NCI-H446 (cell line): ENCODE measurements at places on chromosomes 3 and 15.
A peak's percentile ranks its signal among the peaks of the same experiment; 100 is the strongest.

- DNase-seq: peak; percentile 37
These were observed 291.6 kb upstream of the CFAP20DC start for GRCh38 chr3:59341459-59341858.

- no peak for DNase-seq
These were observed 33.6 kb downstream of the MCTP2 start for GRCh38 chr15:94265009-94265408.

DNA sequence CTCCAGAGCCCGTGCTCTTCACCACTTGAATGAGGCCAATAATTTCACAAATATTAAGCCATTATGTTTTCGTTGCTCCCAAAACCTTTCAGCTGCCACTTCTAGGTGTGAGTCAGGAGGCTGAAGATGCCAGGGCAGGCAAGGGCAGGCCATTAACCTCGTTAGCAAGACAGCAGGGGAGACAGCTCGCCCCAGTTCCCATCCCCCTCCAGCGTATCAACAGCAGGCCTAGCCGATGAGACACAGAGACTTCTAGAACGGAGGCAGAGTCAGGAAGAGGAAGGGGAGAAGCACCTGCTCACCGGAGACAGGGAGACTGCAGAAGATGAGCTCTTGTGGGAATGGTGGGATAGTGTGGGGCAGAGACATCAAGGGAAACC lies 28.0 kb upstream of the PLA2G4E start:
- DNase-seq: no peak

- DNase-seq: peak; percentile 83
These were observed 43.8 kb downstream of the NCEH1 start for GRCh38 chr3:172666873-172667694.

GRCh38 chr3:67601385-67601784 lies 53.0 kb downstream of the SUCLG2 start:
- DNase-seq: no peak

- peak; percentile 61 for DNase-seq
These were observed 266.8 kb downstream of the ZNF385D start for GRCh38 chr3:21484057-21484827.

DNA sequence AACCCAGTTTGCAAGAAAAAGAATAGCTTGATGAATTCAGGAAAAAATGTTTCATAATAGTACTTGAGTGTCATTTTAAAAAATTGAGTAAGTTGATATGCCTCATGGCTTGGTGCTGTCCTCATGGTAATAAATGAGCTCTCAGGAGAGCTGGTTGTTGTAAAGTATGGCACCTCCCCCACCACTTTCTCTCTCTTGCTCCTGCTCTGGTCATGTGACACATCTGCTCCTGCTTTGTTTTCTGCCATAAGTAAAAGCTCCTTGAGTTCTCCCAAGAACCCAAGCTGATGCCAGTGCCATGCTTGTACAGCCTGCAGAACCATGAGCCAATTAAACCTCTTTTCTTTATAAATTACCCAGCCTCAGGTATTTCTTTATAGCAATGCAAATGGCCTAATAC lies 108.8 kb upstream of the CRBN start:
- no peak for DNase-seq

DNA sequence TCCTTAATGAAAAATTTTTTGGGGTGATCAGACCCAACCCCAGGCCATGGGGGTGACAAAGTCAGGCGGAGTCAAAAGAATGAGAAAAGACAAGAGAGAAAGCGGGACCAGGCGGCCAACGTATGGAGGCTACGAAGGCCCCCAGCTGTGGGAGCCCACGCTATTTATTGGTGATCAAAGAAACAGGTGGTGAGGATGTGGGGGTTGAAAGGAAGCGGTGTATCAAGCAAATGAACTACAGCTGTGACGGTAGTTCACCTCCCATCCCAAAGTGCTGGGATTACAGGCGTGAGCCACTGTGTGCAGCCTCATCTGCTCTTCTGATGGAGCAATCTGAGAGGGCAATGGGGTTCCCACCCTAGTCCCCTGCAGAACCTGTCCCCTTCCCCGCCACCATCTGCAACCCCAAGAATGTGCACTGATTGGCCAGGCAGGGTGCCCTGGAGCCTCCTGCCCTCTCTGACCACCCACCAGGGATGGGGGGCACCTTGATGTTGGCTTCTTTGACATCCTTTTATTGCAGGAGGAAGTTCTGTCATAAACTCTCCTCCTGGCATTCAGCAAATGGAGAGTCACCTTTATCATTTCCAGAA lies 1.1 kb upstream of the CHRNA3 start:
- DNase-seq: no peak

DNA sequence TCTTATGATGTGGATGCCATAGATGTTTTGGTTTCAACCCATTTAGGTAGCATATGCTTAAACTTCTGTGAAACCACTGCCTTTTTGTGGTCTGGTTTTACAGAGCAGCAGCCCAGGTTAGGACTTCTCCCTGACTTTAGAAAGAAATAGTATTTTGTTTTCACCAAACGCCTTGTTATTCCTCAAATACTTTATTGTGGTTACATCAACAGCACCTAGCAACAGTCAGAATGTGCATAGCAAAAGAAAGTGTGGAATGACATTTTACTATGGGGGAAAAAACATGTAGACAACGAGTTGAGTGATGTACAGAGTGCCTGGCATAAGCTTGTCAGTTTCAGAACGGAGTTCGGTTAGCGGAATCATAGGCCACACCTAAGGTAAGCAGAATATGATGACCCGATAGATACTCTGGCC lies 159.2 kb downstream of the TPRG1 start:
- no peak for DNase-seq

- no peak for DNase-seq
These were observed 657.3 kb upstream of the KCNMB2 start for GRCh38 chr3:177878957-177879356.

- no peak for DNase-seq
These were observed 28.8 kb downstream of the LRRC2 start for GRCh38 chr3:46537316-46537715.

DNA sequence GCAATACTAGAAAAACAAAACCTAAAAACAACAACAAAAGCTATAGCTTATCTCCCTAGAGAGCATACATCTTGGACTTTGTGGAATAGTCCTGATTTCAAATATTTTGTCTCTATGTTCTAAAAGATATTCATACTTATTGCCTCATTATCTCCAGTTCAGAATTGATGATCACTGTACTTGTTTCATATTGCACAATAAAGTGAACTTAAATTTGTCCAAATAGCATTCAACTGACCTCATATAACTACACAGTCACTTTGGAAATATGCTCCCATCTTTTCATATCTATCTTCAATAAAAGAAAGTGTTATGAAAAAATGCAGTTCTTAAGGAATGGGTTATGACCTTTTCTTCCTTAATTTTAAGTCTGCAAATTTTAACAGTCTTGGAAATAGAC lies 228.6 kb upstream of the CMC1 start:
- DNase-seq: no peak
